ENCODE measurements at places on chromosomes 7 and 10.

GRCh38 chr7:151429560-151430331, 10.2 kb downstream of the CRYGN start:
- DNase-seq: peak; percentile 50

DNA sequence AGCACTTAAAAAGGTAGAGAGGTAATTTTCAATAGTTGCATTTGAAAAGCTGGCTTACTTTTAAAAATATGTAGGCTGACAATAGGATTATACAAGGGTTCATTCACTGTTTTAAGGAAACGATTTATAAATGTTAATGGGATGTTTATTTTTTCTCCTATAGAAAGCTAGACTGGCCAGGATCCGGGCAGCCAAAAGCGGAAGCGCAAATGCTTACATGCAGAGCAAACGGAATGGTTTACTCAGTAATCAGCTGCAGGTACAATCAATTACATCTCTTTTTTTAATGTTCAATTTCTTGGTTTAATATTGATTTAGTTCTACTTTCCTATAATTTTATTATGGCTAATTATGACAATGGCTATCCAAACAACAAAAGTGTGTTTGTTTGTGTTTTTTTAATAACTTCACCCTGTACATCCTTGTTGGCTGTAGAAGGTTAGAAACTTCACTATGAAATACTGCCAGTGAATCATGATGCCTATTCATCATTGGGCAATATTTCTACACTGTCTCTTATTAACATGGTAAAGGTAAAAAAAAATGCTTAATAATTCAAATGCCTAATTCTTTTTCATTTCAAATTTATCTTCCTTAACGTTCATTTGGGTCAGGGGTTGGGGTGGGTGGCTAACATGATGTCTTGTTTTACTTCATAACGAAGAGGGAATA, 116.4 kb downstream of the TSPAN12 start:
- DNase-seq: no peak

GRCh38 chr7:30231271-30231670, 53.1 kb upstream of the ZNRF2 start:
- no peak for DNase-seq

- no peak for DNase-seq
Observed at GRCh38 chr7:23713285-23714149, 3.5 kb downstream of the STK31 start.

GRCh38 chr10:110274647-110275046, 30.1 kb downstream of the SMNDC1 start:
- DNase-seq: no peak

- no peak for DNase-seq
Observed at GRCh38 chr10:126215746-126216631, 172.3 kb downstream of the ADAM12 start.

- no peak for DNase-seq
Observed at GRCh38 chr10:44865289-44865671, 45.9 kb upstream of the TMEM72 start.

- DNase-seq: no peak
Observed at GRCh38 chr7:138431517-138431916, 28.5 kb upstream of the TRIM24 start.

- DNase-seq: no peak
Observed at GRCh38 chr7:157006205-157006747, 4.2 kb downstream of the MNX1 start.

DNA sequence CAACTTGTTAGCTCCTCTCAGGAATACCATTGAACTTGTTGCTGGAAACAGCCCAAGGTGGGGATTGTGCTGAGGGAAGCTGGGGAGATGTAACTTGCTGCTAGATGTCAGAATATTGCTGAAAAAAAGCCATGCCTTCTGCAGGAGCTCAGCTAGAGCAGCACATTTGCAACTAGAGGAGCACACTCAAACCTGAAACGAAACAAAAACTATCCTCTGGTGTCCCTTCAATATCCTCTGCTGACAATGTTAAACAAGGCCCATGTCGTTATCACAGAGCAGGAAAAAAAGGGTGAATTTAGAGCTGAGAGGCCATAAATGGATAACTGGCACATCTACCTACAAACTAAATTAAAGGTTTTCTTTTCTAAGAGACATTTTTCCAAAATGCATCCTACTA, 53.7 kb upstream of the MACC1 start:
- no peak for DNase-seq

GRCh38 chr10:132227851-132228390, 41.2 kb downstream of the DPYSL4 start:
- no peak for DNase-seq

DNA sequence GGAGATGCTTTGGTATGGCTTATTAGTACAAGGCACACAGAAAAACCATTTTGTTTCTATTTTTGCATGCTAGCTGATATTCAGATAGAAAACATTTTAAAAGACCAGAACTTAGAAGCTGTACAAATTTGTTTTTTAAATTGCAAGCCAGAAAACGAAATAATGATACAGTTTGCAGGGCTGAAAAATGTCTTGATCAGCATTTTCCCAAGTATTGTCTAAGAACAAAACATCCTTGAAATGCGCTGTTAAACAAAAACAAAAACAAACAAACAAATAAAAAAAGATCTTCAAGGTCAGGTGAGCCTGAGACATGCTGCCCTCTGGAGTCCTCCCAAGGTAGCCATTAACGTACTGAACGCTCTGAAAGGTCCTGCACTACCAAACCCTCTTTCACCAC, 98.3 kb downstream of the VIM start:
- no peak for DNase-seq
